Epithelial cell of alveolus of lung (primary cell): ENCODE measurements at places on chromosomes 5 and 9. TPM values are rescaled to one million over a fixed set of nuclear protein-coding genes. Genes with fewer than 3 reads are reported as not detected.

The ESM1 gene
- total RNA-seq = 0.16 and 42.9 TPM in 2 replicates

The KDM3B gene
- 31.3 and 44.5 TPM in 2 replicates for total RNA-seq

The SPINK4 gene
- not detected in 2 replicates for total RNA-seq

The AHRR gene
- total RNA-seq = 7.0 and 47.7 TPM in 2 replicates

The PAEP gene
- 0.65 TPM in 1 of 2 replicates, not detected in the other for total RNA-seq

The LRRC26 gene
- total RNA-seq = not detected in 2 replicates

The SPINK1 gene
- total RNA-seq = 0.26 TPM in 1 of 2 replicates, not detected in the other

The PCDHB12 gene
- 0.08 TPM in 1 of 2 replicates, not detected in the other for total RNA-seq

The PCSK1 gene
- total RNA-seq = 0.13 and 5.4 TPM in 2 replicates

The PCDHB8 gene
- total RNA-seq = not detected in 2 replicates

The NUP155 gene
- total RNA-seq = 19.1 and 25.1 TPM in 2 replicates

The AIF1L gene
- total RNA-seq = 0.08 and 0.13 TPM in 2 replicates

The HEMGN gene
- not detected in 2 replicates for total RNA-seq

The PTPRD gene
- total RNA-seq = 4.8 and 65.2 TPM in 2 replicates

The BSPRY gene
- total RNA-seq = 0.26 TPM in 1 of 2 replicates, not detected in the other

The PITX1 gene
- total RNA-seq = 3.0 and 3.2 TPM in 2 replicates

The LRRC19 gene
- total RNA-seq = not detected in 2 replicates

The UBTD2 gene
- 24.4 and 28.3 TPM in 2 replicates for total RNA-seq

The OLFM1 gene
- 0.16 and 1.2 TPM in 2 replicates for total RNA-seq

The FOXD4L3 gene
- not detected in 2 replicates for total RNA-seq

The C5orf52 gene
- total RNA-seq = not detected in 2 replicates

The CCNO gene
- total RNA-seq = 0.65 TPM in 1 of 2 replicates, not detected in the other

The MEGF10 gene
- total RNA-seq = 0.96 and 6.3 TPM in 2 replicates

The NOXA1 gene
- 0.26 TPM in 1 of 2 replicates, not detected in the other for total RNA-seq

The SLC31A2 gene
- total RNA-seq = 4.4 and 4.9 TPM in 2 replicates

The PCDHGB7 gene
- 7.2 and 23.6 TPM in 2 replicates for total RNA-seq

The PCDHA1 gene
- total RNA-seq = not detected in 2 replicates

The NUTM2G gene
- not detected in 2 replicates for total RNA-seq

The TMOD1 gene
- 0.26 and 1.5 TPM in 2 replicates for total RNA-seq

The C5 gene
- 0.80 and 1.3 TPM in 2 replicates for total RNA-seq

The PKD2L2 gene
- not detected in 2 replicates for total RNA-seq

The GPR151 gene
- not detected in 2 replicates for total RNA-seq

The SLC26A2 gene
- total RNA-seq = 12.9 and 13.4 TPM in 2 replicates

The DAB2IP gene
- total RNA-seq = 9.3 and 17.2 TPM in 2 replicates

The IGFBPL1 gene
- not detected in 2 replicates for total RNA-seq

The LMX1B gene
- total RNA-seq = not detected in 2 replicates

The KIF4B gene
- total RNA-seq = 0.08 and 0.13 TPM in 2 replicates

The RASGEF1C gene
- total RNA-seq = not detected in 2 replicates

The CDO1 gene
- total RNA-seq = 7.1 and 13.0 TPM in 2 replicates

The LCN9 gene
- not detected in 2 replicates for total RNA-seq

The GPX3 gene
- total RNA-seq = 5.7 and 35.0 TPM in 2 replicates

The ARL14EPL gene
- 0.24 TPM in 1 of 2 replicates, not detected in the other for total RNA-seq

The STPG3 gene
- total RNA-seq = not detected in 2 replicates

The UBAP2 gene
- 14.5 and 21.1 TPM in 2 replicates for total RNA-seq

The LIX1 gene
- under 0.01 TPM in 1 of 2 replicates, not detected in the other for total RNA-seq
